ENCODE measurements at places on chromosomes 3 and 15.

DNA sequence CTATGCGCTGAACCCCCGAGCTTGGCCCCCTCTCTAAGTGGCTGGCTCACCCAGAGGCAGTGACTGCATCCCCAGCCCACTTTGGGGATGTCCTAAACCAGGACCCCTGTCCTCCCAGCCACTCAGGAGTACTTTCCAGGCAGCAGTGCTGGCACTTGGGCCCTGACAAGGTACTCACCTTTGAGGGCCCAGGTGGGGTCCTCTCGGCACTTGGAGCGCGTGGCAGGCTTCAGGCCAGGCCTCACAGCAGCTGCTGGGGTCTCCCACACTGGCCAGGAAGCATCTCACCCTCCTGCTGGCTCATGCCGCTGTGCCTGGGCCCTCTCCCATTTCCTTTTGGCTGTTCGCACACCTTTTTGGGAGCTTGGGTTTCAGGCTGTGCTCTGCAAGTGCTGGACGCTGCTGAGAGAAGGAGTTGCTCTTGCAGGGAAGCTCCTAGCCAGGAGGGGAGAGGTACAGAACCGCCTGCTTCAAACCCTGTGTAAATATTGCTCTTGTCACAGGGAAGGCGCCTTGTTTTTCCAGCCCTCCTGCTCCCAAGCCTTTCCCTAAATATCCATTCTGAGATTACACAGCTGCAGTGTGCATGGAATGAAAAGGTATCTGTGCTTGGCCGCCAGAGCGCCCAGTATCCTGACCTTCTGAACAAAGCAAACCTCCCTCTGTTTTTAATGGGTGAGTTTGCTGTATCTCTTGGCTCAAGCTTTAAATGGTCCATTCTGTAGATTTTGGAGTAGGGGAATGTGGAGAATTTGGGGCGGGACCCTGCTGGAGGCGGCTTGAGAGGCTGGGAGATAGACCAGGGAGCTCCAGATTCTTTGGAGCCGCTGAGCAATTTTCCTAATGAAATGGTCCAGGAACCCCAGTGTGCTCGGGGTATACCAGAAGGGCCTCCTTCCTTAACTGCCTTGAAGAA, 45.6 kb downstream of the DNASE1L3 start:
- no peak for DNase-seq

- no peak for DNase-seq
These were observed 30.5 kb upstream of the LYZL4 start for GRCh38 chr3:42440924-42441323.

- DNase-seq, result no peak
These were observed 131.1 kb downstream of the ADAMTSL3 start for GRCh38 chr15:83784975-83785374.

GRCh38 chr15:68232937-68233336, 3.4 kb upstream of the CLN6 start:
- no peak for DNase-seq

DNA sequence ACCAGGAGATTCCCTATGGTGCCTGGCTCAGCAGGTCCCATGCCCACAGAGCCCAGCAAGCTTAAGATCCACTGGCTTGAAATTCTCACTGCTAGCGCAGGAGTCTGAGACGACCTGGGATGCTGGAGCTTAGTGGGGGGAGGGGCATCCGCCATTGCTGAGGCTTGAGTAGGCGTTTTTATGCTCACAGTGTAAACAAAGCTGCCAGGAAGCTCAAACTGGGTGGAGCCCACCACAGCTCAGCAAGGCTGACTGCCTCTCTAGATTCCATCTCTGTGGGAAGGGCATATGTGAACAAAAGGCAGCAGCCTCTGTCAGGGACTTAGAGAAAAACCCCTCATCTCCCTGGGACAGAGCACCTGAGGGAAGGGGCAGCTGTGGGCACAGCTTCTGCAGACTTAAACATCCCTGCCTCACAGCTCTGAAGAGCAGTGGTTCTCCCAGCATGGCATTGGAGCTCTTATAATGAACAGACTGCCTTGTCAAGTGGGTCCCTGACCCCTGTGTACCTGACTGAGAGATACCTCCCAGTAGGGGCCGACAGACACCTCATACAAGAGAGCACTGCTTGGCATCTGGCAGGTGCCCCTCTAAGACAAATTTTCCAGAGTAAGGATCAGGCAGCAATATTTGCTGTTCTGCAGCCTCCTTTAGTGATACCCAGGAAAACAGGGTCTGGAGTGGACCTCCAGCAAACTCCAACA, 231.5 kb upstream of the SETMAR start:
- no peak for DNase-seq

DNA sequence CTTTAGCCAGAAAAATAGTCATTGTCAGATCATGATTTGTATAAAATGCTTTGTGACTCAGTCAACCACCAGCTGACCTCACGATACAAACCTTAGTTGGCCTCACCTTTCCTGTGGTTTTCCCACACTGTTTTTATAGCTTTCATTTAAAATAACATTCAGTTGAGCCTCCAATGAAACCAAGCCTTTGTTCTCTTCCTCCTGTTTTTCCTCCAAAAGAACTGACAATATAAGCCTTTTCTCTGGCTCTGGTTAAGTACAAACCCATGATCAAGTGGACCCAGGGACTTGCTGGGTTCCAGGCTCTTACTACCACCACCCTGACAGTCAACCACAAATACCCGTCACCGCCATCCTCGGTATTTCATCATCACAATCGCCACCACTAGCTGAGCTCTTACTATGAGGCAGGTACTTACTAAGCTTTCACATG, 81.7 kb downstream of the TAMM41 start:
- DNase-seq, result no peak

DNA sequence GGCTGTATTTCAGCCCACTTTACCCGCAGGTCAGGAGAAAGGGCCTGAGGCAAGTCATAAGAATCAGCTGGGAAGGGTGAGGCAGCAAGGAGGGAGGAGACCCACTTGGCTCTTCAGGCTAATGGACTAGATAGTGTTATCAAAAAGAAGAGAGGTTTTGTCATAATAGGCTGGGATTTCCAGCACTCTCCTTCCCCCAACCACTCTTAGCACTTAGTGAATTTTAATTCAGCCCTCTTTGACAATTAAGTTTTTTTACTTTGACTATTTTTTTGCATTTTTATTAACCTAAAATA, 771 bp downstream of the MPI start:
- DNase-seq, result no peak

- no peak for DNase-seq
These were observed 113.9 kb downstream of the CADPS start for GRCh38 chr3:62761311-62761710.

GRCh38 chr3:58256511-58256910, 18.9 kb downstream of the ABHD6 start:
- DNase-seq, result no peak

DNA sequence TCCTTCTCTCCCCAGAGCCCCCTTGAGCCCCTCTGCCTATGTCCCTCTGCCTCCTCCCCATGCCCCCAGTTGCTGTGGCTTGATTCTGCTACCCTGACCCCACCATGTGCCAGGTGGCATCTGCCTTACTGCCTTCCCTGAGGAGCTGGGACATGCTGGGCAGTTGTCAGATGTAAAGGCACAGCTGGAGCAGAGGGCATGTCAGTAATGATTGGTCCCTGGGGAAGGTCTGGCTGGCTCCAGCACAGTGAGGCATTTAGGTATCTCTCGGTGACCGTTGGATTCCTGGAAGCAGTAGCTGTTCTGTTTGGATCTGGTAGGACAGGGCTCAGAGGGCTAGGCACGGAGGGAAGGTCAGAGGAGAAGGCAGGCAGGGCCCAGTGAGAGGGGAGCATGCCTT, 3.5 kb upstream of the PPCDC start:
- no peak for DNase-seq

GRCh38 chr3:30221619-30222018, 384.8 kb upstream of the TGFBR2 start:
- no peak for DNase-seq

DNA sequence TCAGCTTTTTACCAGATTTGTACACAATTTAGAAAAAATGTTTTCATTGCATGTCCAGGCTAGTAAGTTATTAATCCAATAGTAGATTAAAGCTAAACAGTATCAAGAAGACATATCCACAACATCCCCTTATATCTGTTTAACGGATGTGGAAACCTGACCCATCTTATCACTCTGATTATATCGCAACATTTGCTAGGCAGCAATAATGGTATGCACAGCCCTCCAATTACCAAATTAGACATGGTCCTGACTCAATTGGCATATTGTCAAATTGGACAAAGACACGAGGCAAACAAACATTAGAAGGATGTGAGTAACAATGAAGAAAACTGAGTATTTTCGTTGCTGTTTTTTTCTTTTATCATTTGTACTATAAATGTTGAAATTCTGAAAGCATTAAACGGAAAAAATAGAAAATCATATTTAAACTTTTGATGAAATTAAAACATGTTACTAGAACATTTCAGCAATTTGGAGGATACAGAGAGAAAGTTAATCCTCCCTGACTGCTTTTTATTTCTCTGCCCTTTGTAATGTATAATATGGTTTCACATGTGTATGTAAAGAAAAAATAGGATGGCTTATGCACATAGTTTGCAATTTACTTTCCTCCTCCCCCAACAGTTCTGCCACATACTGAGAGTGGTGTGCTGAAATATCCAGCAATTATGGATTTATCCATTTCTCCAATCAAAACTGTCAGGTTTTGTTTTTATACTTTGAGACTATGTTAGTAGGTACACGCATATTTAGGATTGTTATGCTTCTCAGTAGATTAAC, 633.7 kb downstream of the ZIC1 start:
- no peak for DNase-seq

- no peak for DNase-seq
These were observed 44.5 kb upstream of the PDE8A start for GRCh38 chr15:84937144-84937543.

GRCh38 chr15:92645731-92646130, 9.8 kb downstream of the FAM174B start:
- no peak for DNase-seq

DNA sequence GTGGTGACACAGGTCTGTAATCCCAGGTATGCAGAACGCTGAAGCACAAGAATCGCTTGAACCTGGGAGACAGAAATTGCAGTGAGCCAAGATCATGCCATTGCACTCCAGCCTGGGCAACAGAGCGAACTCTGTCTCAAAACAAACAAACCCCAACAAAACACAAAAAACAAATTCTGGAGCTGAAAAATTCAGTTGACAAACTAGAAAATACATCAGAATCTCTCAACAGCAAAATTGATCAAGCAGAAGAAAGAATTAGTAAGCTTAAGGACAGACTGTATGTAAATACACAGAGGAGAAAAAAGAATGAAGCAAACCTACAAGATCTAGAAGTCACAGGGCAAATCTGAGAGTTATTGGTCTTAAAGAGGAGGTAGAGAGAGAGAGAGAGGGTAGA, 25.3 kb downstream of the NCBP2 start:
- no peak for DNase-seq

GRCh38 chr3:69683082-69683806, 56.0 kb upstream of the MITF start:
- DNase-seq, result no peak

- no peak for DNase-seq
These were observed 15.9 kb upstream of the MITF start for GRCh38 chr3:69723389-69723788.

DNA sequence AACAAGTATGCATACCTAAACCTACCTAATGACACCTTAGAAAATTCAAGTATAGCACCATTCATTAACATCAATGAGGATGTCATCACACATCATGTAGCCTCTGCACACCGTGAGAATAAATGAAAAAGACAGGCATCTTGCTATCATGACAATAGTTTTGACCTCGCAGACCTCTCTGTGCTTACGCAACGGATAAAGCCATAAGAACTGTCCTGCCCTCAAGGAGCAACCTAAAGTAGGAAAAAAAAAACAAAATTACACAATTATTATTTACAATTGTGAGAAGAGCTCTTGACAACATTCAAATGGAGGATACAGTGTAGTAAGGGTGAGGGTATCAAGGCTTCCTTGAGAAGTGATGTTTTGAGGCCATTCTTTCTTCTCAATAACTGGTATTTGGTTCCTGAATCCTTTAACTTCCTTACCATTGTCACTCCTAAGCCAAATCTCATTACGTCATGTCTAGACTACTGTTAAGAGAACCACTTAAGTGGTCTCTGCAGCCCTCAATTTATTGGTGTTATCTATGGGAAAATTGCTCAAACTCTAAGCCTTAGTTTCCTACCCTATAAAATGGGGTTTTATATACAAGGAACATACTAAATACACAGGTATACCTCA, 7.0 kb upstream of the SETD5 start:
- no peak for DNase-seq

GRCh38 chr3:180142041-180142440, 105.3 kb upstream of the PEX5L start:
- no peak for DNase-seq

- DNase-seq, result no peak
These were observed 21.6 kb downstream of the MAGI1 start for GRCh38 chr3:66017084-66017483.

DNA sequence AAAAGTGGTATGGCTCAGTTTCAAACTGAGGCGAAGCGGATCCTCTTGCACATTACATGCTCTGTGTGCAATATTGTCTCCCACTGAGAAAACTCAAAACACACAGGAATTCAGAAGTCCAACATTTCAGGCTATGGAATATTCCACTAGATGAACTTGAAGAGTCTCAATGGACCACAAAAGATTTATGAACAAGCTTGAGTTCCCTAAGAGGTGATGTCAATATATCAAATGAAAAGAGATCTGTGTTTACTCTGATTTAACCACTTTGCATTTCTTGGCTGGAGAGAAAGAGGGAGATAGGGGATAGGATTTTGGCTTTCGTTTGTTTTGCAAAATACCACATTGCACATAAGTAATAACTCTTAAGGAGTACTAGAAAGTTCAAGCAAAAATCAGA, 20.3 kb downstream of the PDZRN3 start:
- DNase-seq, result no peak

DNA sequence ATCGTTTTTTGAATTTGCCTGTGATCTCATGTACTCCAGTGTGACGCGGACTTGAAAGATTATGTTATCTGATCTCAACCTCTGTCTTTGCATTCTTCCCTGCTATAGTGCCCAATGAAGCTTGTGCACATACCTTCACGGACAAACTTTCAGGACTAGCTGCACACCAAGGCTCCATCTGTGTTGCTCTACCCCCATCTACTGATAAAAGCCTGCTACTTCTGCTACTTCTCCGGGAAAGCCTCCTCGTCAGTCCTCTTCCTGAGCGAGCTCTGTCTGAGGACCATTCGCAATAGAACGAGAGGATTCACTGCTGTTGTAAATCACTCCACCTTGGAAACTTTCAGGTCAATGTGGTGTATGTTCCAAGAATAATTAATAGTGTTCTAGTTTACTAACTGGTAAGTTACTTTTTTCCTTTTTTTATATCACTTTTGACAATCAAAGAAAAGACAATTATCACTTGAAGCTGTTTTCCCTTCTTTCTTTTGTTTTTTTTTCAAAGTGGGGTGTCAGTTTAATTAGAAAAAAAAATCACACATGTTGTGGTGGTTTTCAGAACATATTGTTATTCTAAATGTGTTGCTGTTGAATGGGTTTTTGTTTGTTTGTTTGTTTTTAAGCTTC, 217.6 kb downstream of the ARRDC4 start:
- DNase-seq, result peak; percentile 11

- no peak for DNase-seq
These were observed 9.3 kb downstream of the FOXL2 start for GRCh38 chr3:138937690-138938055.

DNA sequence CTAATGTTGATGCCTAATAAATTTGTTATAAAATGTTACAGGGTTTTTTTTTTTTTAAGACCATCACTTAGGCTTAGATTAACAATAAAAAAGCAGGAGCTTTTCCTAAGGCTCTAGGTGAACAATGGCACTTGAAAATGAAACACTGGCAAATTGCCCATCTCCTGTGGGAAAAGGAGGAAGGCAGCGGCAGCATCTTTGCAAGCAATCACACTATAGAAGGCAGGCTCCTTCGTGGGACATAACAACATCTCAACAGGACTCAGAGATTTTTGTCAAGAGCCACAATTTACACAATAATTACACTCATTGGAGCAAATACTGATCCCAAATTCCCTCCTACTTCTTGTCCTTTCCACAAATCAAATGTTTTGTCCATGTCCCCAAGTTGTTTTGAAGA, 646.7 kb downstream of the ROBO2 start:
- no peak for DNase-seq

Measured in CD8-positive, alpha-beta T cell (primary cell).